ENCODE measurements at places on chromosomes 3 and 15. TPM values are rescaled to one million over a fixed set of nuclear protein-coding genes. Genes with fewer than 3 reads are reported as not detected.

Gene NEO1
- 13.5 TPM for polyA plus RNA-seq

Gene MRPS25
- polyA plus RNA-seq: 23.2 TPM

Gene GHSR
- not detected for polyA plus RNA-seq

Gene TLR9
- polyA plus RNA-seq: not detected

Gene NTRK3
- polyA plus RNA-seq: 0.06 TPM

Gene NCEH1
- 42.4 TPM for polyA plus RNA-seq

Gene GOLGA6L7
- not detected for polyA plus RNA-seq

Gene BRPF1
- 7.1 TPM for polyA plus RNA-seq

Gene TMEM40
- polyA plus RNA-seq: not detected

Gene C3orf85
- polyA plus RNA-seq: not detected

Gene HRG
- not detected for polyA plus RNA-seq

Gene GOLGA6B
- polyA plus RNA-seq: not detected

Gene PLA1A
- polyA plus RNA-seq: not detected

Gene EEF1AKMT4
- 2.3 TPM for polyA plus RNA-seq

Gene GPR160
- polyA plus RNA-seq: 0.58 TPM

Gene ASB14
- polyA plus RNA-seq: not detected

Gene NLGN1
- 0.61 TPM for polyA plus RNA-seq

Gene HESX1
- 0.64 TPM for polyA plus RNA-seq

Gene LDHAL6B
- polyA plus RNA-seq: not detected

Gene SEC62
- 101 TPM for polyA plus RNA-seq

Gene SLC51B
- 0.98 TPM for polyA plus RNA-seq

Gene FBXL2
- polyA plus RNA-seq: 16.0 TPM

Gene SI
- not detected for polyA plus RNA-seq

Gene CFAP44
- polyA plus RNA-seq: 0.40 TPM

Gene CCR9
- not detected for polyA plus RNA-seq

Gene PLAAT1
- 0.18 TPM for polyA plus RNA-seq

Gene PODXL2
- 1.7 TPM for polyA plus RNA-seq

All from fibroblast of lung (primary cell).